Urinary bladder (tissue), 4 donors: ENCODE measurements at places on chromosomes 6 and 20. TPM values are rescaled to one million over a fixed set of nuclear protein-coding genes. Genes with fewer than 3 reads are reported as not detected.

Gene C20orf141
- total RNA-seq, result not detected

- DNase-seq, result no peak
These were observed 49.9 kb downstream of the BMP5 start for GRCh38 chr6:55825402-55826051.

GRCh38 chr6:109718991-109719390 lies 27.9 kb downstream of the FIG4 start:
- DNase-seq, result no peak

GRCh38 chr6:88124925-88125557 lies 41.1 kb downstream of the CNR1 start:
- DNase-seq, result no peak

Gene TBX18
- total RNA-seq, result 68.1 TPM

Gene CAGE1
- total RNA-seq, result not detected

DNA sequence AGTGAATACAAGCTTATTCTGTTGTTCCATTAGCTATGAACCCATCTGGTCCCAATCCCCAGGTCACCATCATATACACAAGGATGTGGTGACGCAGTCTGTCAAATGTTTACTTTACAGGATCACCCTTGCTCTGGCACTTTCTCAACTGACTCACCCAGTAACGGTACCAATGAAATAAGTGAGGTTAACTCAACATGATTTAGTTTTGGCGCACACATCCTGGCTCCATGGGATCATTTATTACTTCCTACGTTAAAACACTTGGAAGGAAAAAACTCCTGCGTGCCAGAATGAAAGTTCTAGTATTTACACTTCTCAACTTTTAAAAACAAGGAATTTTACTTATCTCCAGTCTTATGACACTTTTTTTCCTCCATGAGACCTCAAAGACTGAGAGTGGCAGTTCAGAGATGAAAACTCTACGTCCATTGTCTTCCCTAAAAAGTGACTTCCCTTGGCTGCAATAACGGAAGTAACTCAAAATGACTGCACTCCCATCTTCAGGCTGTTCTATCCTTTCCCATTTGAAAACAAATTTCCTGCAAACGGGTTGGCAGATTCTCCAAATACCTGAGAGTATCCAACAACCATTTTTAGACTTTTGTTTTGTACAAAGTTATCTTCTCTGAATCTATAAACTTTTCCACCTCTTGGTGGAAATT lies 15.9 kb downstream of the AGPAT4 start:
- DNase-seq, result no peak

DNA sequence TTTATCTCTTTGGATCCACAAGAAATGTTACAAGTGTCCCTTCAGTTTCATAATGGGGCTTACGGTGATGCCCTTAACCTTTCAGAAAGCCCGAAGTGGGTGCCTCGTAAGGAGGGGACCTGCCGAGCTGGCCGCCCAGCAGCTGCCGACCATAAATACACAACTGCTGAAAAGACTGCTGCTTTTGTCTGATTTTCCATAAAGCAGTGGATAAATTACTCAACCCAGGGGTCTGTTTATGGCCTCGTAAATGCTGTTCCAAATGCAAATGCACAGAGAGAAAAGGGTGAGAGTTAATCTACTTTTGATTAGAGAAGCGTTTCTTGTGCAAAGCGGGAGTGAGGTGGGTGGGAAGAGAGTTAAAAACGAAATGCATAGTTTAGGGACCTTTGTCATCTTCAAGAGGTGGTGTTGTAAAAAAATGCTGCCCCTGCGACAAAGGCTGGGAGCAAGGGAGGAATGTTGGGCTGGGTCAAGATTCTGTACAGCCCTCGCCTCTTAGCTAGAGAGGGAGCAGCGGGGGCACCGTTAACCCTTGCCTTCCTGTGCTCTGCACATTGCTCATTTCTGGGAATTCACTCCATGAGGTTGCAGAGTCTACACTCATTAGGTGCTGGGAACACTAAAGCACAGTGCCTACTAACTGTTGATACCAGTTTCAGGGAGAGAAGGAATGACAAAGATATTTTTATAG lies 112.0 kb upstream of the MTHFD1L start:
- DNase-seq, result no peak

Gene OLIG3
- not detected for total RNA-seq

Gene CGA
- total RNA-seq, result not detected
